ENCODE measurements at places on chromosomes 12 and 14.

GRCh38 chr12:63989301-63989845 is 144.9 kb downstream of the SRGAP1 start:
- no peak for DNase-seq

DNA sequence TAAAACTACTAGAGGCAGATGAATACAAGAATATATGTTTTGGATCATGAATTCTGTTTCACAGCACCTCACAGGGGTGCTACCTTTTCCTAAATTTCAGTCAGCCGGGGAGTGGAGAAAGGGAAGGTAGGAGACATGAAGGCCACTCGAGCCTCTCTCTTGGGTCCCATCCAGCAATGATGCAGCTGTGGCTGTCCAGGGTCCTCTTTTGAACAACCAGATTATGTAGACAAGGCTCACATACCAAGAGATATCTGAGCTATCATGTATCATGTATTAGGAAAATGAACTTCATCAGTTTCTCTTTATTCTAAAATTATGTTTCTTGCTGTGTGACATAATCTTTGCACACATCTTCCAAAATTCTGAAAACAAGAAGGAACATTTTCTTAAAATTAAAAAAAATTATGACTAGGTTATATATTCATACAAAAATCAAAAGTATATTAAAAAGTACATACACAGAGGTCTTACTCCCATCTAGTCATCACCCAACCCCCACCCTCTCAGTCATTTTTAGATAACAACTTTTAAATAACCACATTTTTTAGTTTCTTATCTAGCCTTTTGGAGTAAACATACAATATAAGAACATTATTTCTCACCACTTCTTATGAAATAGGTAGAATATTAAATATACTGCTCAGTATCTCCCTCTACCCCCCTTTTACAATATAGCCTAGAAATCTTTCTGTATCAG is 88.7 kb downstream of the ACADS start:
- DNase-seq = no peak

GRCh38 chr12:12744546-12745305 is 27.6 kb downstream of the CDKN1B start:
- no peak for DNase-seq

DNA sequence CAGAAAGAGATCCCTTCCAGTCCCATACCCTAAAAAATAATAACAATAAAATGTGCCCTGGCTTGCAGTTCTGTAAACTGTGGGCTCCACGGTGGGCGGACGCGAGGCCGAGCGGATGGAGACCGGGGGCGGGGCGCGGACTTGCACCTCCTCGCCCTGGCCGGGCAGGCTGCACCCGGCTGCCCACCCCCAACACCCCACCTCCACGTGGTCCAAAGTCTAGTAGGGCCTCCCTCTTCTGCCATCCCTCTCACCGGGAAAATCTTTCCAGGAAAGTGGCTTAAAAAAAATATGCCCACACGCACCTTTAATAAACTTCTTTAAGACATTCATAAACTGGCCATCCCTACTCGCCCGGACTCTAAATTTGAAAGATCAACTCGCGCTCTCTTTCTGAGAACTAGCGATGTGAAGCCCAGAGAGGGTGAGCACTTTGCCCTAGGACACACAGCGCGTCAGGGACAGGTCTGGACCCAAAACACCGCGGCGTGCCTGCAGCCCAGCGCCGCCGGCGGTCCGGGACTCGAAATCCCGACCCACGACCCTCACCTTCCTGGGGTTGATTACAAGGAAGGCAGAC is 1.9 kb upstream of the BCL11B start:
- DNase-seq = no peak

DNA sequence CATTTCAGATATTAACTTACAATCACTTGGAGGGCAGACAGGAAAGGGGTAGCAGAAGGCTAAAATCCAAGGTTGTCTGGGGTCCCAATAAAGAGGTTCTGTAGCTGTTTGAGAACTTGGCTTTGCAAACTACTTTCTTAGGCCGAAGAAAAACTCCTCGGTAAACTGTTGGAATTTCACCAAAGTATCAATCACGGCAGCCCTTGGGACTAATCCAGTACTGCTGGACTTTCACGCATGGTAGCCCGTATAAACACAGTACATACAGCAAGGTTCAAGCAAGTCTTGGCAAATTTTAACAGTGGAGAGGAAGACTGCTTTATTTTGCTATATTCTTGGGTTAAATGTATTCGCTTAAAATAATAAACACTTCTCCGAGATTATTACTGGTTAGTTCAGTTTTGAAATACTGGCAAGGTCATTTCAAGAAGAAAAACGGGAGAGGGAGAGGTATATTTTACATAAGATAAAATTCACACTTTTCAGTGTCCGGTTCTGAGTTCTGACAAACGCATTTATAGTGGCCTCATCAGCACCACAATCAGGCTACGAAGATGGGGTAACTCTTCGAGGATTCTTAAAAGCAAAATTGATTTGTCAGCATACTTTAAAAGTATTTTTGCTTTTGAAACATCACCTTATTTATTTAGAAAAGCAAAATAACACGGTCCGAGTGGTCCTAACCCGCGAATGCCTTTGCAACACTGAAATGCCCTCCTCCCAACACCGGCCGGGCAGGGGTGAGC is 1.3 kb downstream of the SETD3 start:
- no peak for DNase-seq

- DNase-seq = no peak
Observed at GRCh38 chr14:102213470-102213869, 73.8 kb downstream of the WDR20 start.

- DNase-seq = no peak
Observed at GRCh38 chr12:12451098-12451497, 94.2 kb downstream of the BORCS5 start.

GRCh38 chr12:2693244-2693860 is 101.4 kb upstream of the FKBP4 start:
- no peak for DNase-seq

- DNase-seq = no peak
Observed at GRCh38 chr14:41350476-41350875, 256.2 kb upstream of the LRFN5 start.

DNA sequence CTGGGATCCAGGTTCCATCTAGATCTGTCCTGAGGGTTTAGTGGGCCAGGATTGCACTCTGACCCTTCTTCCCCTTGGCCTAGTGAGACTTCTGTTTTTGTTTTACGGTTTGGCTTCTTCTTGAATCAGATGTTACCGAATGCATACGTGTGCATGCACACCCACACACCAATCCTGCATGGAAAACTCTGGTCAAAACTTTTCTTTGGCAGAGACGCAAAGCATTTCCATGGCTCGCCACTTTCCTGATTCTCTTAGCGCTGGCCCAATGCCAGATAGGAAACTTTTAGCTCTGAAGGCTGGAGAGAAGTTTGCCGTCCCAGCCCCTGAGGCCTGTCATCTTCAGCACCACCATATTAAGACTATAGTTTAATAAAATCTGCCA is 67.4 kb upstream of the ACTN1 start:
- no peak for DNase-seq

GRCh38 chr14:95023886-95024285 is 133.4 kb downstream of the DICER1 start:
- DNase-seq = no peak

GRCh38 chr12:48973941-48974673 is 2.6 kb upstream of the WNT10B start:
- DNase-seq = peak; percentile 49

DNA sequence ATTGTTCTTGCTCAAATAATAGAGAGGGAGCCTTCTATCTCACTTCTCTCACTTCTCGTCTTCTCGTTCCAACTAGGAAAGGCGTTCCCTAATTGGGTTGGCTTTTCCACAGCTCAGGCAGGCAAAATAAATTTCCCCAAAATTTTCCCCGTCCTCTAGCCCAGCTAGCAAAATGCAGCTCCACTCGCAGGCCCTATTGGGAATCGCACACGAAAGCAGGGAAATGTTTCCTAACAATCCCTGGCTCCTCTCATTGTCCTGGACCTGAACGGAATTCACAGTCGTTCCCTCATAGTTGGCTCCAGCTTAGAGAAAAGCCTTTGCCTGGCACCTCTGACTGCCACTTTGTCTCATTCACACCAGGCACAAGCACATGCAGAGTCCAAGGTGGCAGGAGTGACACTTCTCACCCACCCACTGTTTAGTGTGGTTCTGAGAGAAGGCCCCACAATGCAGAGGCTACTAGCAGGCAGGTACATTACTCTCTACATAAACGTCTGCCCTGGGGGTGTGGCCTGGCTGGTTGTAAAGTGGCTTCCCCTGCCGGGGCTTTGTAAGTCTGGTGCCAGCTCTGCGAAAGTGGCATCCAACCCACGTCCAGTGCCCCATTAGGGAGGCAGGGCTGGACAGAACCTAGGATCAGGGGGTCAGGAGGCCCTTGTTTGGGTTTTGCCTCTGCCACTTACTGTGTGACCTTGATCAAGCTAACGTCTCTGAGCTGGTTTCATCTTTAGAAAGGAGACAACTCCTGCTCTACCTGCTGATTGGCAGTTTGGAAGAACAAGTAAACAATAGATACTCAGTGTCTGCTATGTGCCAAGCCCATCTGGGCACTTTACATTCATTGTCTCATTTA is 4.2 kb downstream of the SERPINA10 start:
- no peak for DNase-seq

DNA sequence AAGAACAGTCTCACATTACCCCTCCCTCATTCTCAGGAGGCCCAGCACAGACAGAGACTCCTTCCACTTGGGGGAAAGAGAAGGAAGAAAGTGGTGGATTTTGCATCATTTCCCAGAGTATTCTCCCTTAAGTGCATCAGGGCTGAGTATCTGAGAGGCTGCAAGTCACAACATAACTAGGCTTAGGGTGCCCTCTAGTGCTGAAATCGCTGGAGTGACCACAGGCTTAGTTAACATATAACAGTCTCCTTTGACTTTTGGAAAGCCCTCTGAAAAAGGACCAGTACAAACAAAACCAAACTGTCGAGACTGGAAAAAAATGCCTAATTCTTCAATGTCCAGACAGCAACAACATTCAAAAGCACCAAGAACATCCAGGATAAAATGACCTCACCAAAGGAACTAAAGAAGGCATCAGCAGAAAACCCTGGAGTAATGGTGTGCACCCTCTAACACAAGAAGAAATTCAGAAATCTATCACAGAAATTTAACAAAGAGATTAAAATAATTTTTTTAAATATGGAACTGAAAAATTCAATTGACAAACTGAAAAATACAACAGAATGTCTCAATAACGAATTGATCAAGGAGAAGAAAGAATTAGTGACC is 412.3 kb downstream of the RPS29 start:
- DNase-seq = no peak

GRCh38 chr12:104734541-104735095 is 223.5 kb downstream of the SLC41A2 start:
- no peak for DNase-seq

- DNase-seq = no peak
Observed at GRCh38 chr12:6234906-6235305, 34.7 kb downstream of the CD9 start.

- no peak for DNase-seq
Observed at GRCh38 chr14:81432219-81432661, 32.1 kb upstream of the STON2 start.

DNA sequence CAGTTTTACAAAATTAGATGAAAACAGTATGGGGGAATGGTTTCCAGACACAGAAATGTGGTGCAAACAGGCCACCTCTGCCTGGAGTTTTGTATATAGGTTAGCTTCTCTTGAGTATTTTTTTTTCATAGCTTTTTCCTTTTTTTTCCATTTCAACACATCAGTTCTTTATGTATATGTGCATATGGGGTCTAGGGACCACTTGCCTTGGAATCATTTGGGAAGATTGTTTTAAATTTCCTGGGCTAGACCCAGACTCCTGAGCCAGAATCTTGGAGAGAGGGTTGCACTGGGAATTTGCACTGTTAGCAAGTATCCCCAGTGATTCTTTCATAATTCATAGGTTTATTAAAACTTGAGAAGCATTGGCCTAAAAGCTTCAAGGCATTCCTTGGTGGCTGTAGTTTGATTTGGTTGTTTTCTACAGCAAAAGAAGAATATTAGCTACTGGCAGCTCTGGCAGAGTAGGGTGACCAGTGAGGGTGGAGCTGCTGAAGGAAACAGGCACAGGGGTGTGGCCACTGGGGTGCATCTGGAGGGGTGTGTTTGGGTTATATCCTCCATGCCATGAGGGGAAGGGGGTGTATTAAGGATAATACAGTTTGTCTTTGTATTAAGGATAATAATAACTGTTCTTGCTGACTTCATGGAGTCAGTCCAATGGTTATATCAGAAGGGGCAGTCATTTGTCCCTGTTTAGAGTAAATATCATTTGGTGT is 22.8 kb downstream of the PPP1R36 start:
- DNase-seq = no peak

- DNase-seq = no peak
Observed at GRCh38 chr14:33363682-33364081, 425.0 kb downstream of the NPAS3 start.

DNA sequence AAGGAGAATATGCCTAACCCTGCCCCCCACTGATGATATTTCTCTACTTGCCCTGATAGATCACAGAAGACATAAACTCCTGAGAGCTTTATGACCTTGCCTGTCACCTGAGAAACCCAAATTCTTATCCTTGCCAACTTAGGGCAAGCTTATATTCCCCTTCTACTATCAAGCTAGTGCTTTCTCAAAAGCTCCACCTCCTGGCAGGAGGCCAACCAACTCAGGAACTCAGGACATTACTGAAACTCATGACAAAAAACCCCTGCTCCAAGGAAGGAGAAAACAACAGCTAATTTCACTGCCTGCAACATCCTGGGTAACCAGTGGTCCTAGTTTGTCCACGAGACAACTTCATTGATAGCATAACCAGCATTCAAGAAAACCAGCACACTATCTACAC is 60.9 kb upstream of the FSCB start:
- DNase-seq = no peak

DNA sequence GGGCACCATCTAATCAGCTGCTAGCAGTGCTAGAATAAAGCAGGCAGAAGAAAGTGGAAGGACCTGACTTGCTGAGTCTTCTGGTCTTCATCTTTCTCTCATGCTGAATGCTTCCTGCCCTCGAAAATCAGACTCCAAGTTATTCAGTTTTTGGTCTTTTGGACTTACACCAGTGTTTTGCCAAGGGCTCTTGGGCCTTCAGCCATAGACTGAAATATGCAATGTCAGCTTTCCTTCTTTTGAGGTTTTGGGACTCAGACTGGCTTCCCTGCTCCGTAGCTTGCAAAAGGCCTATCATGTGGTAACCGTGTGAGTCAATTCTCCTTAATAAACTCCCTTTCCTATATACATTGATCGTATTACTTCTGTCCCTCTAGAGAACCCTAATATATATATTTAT is 159.3 kb downstream of the SLCO1B3 start:
- no peak for DNase-seq

DNA sequence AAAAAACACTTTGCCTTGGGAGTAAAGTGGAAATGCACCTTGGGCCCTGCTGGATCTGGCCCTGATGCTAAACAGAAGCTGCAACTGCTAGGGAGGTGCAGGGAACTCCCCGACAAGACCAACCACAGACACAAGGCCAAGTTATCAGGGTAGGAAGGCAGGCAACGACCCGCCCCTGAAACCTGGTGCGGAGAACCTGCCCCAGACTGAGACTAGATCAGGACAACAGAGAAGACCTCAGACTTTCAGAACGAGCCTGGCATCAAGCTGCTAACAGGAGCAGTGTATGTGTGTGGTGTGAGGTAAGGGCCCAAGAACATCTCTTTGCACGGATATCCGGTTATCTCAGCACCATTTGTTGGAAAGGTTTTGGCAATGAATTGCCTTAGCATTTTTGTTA is 233.7 kb upstream of the RTL1 start:
- no peak for DNase-seq

GRCh38 chr14:62077676-62078261 is 315.5 kb downstream of the SNAPC1 start:
- no peak for DNase-seq

- DNase-seq = no peak
Observed at GRCh38 chr14:63991833-63992232, 139.0 kb downstream of the SYNE2 start.

GRCh38 chr14:104307627-104308401 is 169.4 kb downstream of the KIF26A start:
- no peak for DNase-seq

All from activated CD4-positive, CD25-positive, alpha-beta regulatory T cell treated with anti-CD3 and anti-CD28 coated beads, Interleukin-2, amount 50 U/mL, for 72 hours (primary cell).